Stimulated activated CD4-positive, alpha-beta T cell treated with anti-CD3 and anti-CD28 coated beads, TNF-alpha, amount 100 ng/mL, for 48 hours (primary cell): ENCODE measurements at places on chromosomes 3 and 15.

- no peak for DNase-seq
Observed at GRCh38 chr3:111392894-111393398, 149.1 kb upstream of the CD96 start.

- DNase-seq: no peak
Observed at GRCh38 chr3:55202326-55202725, 274.5 kb upstream of the LRTM1 start.

- no peak for DNase-seq
Observed at GRCh38 chr3:177776661-177777101, 579.4 kb upstream of the TBL1XR1 start.

DNA sequence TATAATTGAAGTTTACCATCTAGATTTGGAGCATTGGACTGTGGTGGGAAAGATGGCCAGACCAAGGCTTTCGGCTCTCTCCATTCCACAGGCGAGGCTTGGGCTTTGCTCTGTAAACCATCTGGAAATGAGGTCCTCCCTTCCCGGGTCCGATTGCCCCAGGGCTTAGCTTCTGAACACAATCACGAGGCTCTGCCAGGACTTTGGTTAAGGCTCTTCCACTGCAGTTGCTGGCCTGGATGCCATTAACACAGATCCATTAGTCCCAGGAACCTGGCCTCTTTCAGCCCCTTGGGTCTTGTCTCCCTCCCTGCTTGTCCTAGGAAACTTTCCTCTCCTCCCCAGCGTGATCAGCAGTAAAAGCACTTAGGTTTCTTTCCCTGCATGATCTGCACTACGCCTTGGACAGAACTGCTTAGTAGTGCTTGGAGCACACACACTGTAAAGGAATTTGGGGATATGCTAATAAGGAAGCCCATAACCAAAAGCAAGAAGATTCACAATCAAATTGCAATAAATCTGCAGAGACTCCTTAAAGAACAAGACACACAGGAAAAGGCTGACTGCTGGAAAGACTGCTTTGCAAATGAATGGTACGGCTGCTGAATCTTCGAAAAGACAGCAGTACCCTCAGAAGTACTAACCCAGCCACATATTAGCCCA is 154.3 kb downstream of the ECT2 start:
- DNase-seq: no peak

DNA sequence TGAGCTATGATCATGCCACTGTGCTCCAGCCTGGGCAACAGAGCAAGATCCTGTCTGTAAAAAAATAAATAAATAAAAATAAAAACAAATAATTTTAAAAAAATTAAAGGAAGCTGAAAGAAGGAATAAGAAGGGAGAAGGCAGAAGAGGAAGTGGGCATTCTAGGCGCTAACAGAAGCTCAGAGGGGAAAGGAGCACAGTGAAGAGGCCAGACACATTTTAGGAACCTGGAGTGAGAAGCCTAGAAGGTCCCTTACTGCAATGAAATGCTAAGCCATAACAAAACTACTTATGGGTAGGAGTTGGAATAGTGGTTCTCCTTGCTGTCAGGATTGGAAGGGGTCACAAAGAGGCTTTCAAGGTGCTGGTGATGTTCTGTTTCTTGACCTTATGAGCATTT is 64.0 kb downstream of the ITGB5 start:
- no peak for DNase-seq

GRCh38 chr15:101621961-101622360 is 30.2 kb downstream of the TM2D3 start:
- no peak for DNase-seq

DNA sequence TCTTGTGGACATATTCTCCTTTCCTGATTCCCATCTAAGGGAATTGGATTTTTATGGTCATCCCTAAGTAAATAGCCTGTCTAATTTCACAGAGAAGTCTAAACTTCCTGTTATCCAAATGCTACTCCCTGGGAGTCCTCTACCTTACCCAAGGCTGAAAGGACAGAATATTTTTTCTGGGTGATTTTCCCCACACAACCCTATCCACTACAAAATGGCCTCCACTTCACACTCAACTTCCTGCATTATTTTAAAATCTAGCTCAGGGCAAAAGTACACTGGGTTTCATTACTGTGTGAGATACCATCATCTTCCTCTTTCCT is 77.5 kb upstream of the ABI3BP start:
- no peak for DNase-seq

- no peak for DNase-seq
Observed at GRCh38 chr3:37905987-37906674, 44.5 kb downstream of the CTDSPL start.

DNA sequence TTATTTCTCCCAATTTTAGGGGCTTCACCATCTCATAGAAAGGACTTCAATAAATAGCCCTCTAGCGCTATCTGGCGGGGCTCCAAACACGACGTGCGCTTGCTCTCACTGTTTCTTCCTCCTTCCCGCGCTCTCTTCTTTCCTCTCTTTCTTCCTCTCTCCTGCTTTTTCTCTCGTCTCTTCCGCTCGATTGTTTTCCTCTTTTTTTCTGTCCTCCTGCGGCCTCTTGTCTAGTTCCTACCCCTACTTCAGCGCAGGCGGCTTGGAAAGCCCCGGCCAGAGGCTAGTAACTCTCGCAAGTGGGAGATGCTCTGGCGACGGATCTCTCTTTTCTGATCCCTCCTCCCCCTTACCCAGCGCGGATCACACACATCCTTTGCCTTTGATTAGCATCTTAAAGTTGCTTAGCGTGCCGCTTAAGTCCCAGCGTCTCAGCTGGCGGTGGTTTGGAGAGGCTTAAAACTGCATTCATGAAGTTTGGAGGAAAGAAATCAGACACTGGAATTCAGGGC is 6.2 kb upstream of the MEIS2 start:
- DNase-seq: no peak
